Kidney capillary endothelial cell (primary cell): ENCODE measurements at places on chromosomes 7 and 10.

DNA sequence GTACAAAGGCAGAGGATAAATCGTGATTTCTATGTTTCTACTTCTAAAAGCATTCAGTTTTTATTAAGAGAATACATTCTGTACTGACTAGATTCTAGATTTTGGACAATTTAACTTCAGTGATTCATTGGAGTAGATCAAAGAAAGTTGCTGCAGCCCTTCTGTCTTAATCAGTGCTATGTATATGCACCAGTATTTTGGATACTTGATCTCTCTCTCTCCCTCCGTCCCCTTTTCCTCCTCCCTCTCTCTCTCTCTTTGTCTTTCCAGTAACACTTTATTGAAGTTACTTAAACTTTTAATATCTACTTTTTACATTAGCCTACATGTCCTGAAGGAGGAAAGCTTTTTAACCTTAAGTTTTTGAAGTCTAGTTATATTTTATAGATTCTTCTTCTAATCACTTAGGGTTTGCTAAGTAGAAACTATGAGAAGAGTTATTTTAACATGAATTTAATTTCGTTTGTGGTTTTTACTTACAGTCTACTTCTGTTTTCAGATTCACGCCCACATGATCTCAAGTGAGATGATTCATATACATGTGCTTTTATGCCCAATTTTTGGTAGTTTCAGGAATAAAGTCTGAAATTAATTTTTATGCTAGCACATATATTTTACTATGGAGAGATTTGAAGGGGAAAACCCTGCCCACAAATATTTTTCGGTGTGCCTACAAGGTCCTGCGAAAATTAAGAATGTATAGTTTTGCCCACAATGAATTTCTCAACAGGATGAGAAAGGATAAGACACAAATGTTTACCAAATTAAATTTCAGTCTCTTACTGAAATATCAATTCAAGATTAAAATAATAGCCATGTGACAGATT is 9.1 kb downstream of the MDFIC start:
- no peak for DNase-seq

- DNase-seq = peak; percentile 81
Measured at GRCh38 chr10:93376372-93377293, 105.5 kb downstream of the MYOF start.

- no peak for DNase-seq
Measured at GRCh38 chr7:128793181-128793547, 1.4 kb downstream of the CCDC136 start.

- no peak for DNase-seq
Measured at GRCh38 chr7:94111009-94111408, 106.9 kb upstream of the BET1 start.

DNA sequence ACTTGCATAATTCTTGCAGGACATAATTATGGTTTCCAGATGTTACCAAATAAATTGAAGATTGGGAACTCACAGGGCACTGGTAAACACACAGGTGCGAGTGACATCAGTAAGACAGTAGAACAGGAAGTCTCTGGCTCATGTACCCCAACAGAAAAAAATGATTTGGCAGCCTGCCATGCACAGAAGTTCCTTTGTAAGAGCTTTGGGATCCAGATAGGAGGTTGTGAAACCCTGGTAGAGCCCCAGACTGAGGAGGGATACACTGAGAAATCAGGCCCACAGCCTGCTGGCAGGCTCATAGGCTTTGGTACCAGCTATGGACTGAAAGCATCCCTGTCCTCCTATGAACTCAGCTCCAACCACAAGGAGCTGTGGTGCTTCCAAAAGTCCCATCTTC is 118.0 kb downstream of the COBL start:
- DNase-seq = no peak

DNA sequence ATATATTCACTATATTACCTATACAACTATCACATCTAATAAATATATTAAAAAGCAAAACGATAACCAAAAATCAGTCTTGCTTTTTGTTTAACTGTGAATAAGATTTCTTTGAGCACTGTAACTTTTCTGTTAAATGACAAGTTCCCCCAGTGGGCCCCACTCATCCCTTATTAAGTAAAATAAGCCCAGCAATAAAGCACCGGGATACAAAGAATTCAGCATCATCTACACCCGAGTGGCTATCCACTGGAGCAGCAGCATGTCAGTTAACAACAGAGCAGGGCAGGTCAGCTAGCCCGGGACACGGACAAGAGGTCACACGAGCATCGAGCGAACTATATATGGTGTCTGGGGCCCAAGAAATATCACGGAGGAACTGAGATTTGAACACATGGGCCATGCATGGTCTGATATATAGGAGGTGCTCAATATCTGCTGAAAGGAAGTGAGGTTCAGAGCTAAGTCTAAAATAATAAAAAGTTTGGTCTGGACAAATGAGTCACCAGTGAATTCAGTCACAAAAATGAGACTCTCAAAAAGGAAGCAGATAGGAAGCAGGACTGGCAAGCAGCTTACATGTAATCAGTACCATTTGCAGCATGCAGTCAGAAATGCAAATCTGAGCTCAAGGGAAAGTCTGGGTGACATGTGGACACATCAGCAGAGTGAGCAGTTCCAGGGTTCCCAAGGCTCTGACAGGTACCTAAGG is 4.1 kb downstream of the ERCC6 start:
- peak; percentile 56 for DNase-seq

- DNase-seq = no peak
Measured at GRCh38 chr7:47677664-47678063, 95.8 kb upstream of the TNS3 start.

GRCh38 chr10:88291289-88292184 is 291.6 kb downstream of the RNLS start:
- DNase-seq = no peak

GRCh38 chr7:39827571-39827970 is 122.5 kb upstream of the CDK13 start:
- DNase-seq = no peak

DNA sequence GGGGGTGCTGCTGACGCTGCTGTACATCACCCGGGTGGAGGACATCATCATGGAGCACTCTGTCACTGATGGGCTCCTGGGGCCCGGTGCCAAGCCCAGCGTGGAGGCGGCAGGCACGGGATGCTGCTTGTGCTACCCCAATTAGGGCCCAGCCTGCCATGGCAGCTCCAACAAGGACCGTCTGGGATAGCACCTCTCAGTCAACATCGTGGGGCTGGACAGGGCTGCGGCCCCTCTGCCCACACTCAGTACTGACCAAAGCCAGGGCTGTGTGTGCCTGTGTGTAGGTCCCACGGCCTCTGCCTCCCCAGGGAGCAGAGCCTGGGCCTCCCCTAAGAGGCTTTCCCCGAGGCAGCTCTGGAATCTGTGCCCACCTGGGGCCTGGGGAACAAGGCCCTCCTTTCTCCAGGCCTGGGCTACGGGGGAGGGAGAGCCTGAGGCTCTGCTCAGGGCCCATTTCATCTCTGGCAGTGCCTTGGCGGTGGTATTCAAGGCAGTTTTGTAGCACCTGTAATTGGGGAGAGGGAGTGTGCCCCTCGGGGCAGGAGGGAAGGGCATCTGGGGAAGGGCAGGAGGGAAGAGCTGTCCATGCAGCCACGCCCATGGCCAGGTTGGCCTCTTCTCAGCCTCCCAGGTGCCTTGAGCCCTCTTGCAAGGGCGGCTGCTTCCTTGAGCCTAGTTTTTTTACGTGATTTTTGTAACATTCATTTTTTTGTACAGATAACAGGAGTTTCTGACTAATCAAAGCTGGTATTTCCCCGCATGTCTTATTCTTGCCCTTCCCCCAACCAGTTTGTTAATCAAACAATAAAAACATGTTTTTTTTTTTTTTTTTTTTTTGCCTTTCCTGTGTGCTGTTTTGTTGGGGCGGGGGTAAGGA is 55.8 kb downstream of the TSPAN15 start:
- DNase-seq = no peak

GRCh38 chr7:76293407-76293901 is 9.0 kb upstream of the HSPB1 start:
- no peak for DNase-seq

DNA sequence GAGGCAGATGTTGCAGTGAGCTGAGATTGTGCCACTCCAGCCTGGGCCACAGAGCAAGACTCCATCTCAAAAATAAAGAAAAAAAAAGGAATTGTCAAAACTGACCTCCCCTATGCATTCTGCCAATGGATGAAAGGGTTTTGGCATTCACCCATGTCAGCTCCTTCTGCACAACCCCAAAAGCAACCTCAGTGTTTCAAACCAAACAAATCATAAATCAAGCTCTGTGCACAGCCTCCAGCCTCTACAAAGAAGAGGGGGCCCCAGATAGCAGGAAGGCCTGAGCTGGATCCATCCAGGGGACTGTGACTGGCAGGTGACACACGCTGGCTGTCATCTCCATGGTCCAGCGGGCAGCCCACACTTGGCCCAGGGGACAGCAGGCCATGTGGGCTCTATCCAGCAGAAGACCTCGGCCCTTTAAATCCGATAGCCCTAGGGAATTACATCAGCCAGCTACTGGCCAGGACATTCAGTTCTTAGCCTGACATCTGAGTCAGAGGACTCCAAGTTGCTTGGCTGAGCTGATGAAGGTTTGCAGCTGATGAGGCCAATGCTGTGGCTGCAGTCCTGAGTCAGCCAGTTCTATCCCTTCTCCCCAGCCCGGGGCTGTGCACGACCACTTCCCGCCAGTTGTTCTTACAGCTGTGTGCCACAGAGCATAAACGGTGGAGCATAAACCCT is 52.0 kb upstream of the FIGNL1 start:
- DNase-seq = no peak

DNA sequence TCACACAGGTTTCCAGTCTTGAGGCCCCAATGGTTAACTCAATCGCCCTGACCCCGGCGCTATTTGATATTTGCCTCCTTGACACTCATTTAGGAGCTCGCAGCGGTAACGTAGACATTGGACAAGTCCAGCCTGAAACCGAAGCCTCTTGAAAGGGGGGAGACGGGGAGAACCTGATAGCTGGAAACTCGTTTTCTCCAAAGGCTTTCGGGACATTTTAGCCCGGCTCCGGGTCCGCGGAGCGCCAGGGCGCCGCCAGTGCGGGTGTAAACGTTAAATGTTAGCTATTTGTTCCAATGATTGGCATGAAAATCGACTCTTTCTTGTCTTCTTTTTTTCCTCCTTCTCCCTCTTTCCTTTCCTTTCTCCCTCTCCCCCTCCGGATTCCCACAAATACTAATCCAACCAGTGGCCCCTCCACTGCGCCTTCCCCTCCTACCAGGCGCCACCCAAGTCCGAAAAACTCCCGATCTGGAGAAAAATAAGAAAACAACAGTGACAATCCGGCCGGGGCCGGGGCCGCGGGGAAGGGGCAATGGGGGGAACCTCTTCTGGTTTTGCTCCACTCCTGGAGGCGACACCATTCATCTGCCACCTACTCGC is 17.2 kb upstream of the GATA3 start:
- no peak for DNase-seq

GRCh38 chr7:105098863-105099515 is 85.0 kb downstream of the KMT2E start:
- DNase-seq = no peak

GRCh38 chr7:150586068-150586784 is 19.0 kb downstream of the GIMAP4 start:
- DNase-seq = peak; percentile 45

DNA sequence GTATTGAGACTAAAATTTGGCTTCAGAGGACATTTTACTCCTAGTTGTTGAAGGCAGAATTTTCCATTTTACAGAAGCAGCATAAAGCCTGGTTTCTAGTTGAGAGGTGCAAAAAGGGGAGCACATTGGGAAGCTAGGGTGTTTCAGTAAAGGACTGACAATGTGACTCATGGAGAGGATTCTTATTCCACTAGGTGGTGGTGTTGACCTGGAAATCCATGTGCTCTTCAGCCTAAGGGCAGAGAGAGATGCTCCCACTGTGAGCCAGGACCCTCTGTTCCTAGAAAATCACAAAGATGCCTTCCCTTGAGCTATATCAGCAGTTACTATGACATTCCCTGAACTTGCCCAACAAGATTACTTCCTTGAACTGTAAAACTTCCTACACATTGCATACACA is 687.8 kb downstream of the IPMK start:
- DNase-seq = no peak

GRCh38 chr10:110676016-110676415 is 31.9 kb downstream of the RBM20 start:
- no peak for DNase-seq

- DNase-seq = no peak
Measured at GRCh38 chr10:70317272-70317942, 33.6 kb upstream of the NPFFR1 start.

GRCh38 chr7:2909471-2910039 is 65.4 kb upstream of the GNA12 start:
- DNase-seq = no peak

GRCh38 chr10:8386781-8387180 is 332.3 kb downstream of the GATA3 start:
- DNase-seq = no peak

DNA sequence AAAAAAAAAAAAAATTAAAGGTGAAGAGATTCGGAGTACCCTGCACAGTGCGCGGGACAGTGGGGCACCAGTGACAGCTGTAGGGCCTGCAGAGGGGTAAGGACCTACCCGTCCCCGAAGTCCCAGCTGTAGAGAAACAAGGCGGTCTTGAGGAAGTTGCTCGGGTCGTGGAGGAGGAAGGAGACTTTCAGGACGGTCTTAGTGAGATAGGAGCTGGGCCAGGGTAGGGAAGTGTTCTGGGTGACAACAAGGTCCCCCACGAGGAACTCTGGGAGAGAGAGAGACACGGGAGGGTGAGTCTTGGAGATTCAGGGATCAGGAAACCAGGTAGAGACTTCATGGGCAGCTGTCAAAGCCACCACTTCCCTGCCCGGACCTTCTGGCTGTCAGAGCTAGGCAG is 9.7 kb downstream of the TMEM130 start:
- no peak for DNase-seq

GRCh38 chr7:92634924-92635519 is 44.8 kb upstream of the FAM133B start:
- peak; percentile 67 for DNase-seq

GRCh38 chr10:123154711-123155505 is 706 bp downstream of the BUB3 start:
- no peak for DNase-seq

- DNase-seq = no peak
Measured at GRCh38 chr10:130973127-130973839, 338.2 kb downstream of the TCERG1L start.

DNA sequence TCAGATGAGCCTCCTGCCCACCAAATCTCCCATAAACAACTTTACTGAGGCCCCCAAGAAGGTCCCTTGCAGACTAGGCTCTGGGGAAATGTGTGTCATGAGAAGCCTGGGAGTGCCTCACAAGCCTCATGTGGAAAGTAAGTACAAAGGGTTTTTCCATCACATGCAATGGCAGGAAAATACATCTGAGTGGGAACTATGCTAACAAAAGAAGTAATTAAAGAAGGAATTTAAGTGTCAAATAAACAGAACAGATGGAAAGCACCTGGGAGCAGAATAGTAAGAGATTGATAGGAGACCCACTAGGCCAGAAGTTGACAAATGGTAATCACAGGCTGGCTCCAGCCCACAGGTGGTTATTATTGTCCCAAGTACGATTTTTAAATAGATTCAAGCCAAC is 20.5 kb downstream of the GSAP start:
- no peak for DNase-seq

GRCh38 chr10:13526948-13527863 is 1.6 kb downstream of the BEND7 start:
- DNase-seq = peak; percentile 81
